ENCODE measurements at places on chromosomes 5 and 9.
A peak's percentile ranks its signal among the peaks of the same experiment; 100 is the strongest.

DNA sequence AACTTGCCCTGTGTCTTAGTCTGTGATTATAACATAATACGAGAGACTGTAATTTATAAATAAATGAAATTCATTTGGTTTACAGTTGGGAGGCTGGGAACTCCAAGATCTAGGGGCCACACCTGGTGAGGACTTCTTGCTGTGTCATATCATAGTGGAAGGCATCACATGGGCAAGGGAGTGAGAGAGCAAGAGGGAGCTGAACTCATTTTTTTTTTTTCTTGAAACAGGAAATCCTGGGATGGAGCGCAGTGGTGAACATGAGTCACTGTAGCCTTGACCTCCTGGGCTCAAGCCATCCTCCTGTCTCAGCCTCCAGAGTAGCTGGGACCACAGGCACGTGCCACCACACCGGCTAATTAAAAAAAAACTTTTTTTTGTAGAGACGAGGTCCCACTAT is 7.2 kb downstream of the MLANA start:
- no peak for DNase-seq

DNA sequence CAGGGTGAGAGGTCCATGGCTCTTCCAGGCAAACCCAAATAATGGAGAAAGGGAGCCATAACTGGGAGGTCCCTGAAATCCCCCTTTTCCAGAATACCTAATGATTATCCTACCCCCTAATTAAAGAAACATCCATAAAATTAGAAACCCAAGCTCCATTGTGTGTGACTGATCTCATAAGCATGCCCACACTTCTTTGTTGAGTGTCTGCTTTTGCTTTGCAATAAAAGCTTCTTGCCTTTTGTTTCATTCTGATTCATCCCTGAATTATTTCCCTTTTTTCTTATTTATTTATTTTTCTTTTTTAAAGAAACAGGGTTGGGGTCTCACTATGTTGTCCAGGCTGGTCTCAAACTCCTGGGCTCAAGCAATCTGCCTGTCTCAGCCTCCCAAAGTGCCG is 33.1 kb downstream of the BTF3 start:
- DNase-seq, result no peak

GRCh38 chr5:78405829-78406750 is 45.7 kb downstream of the SCAMP1 start:
- DNase-seq, result peak; percentile 11

GRCh38 chr5:72179028-72179815 is 71.9 kb downstream of the MAP1B start:
- peak; percentile 88 for DNase-seq
